Body of pancreas (tissue), 4 donors: ENCODE measurements at places on chromosomes 3 and 15.

- no peak for DNase-seq
Observed at GRCh38 chr3:128493570-128494366, 767 bp upstream of the GATA2 start.

DNA sequence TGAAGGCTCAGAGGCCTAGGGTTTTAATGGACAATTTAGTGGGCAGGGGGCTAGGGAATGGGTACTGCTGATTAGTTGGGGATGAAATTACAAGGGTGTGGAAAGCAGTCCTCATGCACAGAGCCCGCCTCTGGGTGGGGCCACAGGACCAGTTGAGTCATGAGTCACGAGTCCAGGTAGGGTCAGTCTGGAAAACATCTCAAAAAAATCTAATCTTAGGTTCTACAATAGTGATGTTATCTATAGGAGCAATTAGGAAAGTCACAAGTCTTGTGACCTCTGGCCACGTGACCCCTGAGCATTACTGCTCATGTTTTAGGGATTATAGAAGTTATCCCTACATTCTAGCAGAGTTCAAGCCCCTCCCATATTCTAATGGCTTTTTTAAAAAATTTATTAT is 18.6 kb upstream of the IREB2 start:
- DNase-seq: no peak

DNA sequence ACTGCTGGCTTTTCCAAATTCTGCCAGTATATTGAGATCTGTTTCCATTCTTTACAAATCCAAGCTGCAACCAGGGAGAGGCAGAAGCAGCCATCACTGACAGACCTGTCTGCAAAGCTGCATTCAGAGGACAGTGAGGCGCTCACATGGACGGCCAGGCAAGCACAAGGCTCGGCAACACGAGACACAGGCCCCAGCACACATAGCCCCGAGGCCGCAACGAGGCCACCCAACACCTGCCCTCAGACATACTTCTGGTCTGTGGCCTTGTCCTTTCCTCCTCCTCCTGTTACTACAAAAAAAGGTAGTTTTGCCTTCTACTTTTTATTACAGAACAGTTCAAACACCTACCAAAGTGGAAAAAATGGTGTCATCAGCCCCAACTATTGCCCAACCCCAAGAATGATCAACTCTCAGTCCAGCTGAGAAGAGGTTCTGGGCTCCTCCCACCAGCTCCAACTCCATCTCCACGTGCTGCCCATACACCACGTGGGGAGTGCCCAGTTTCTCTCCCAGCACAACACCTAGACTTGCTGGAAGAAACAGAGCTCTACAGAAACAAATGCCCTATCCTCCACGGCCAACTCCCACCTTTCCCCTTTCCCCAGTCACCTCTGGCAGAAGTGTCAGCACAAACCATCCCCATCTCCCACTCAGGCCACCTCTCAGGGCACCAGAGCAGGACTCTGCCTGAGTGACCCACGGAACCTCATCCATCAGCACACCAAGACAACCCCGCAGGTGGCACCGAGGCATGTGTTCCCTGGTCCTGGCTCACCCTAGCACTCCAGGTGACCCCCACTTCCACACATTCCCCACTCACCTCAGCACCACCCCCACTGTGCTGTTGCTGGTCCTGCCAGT is 7.4 kb downstream of the ZXDC start:
- no peak for DNase-seq

DNA sequence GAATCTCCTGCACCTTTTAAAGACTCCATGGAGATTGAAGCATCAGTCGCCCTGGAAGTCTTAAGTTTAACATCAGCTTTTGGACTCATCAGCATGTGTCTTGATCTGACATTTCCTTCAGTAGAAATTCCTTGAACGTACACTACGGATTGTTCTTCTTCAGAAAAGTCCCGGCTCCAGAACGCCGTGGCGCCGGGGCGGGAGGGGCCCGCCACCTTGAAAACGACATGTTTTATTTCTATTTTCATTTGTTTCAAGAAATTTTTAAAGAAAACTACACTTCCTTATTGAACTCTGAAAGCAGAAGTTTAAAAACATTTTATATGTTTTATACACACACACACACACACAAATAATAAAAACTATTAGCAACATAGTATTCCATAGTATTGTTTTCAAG is 32.6 kb upstream of the RAP2B start:
- DNase-seq: no peak

GRCh38 chr3:26838026-26838425 is 215.5 kb downstream of the LRRC3B start:
- no peak for DNase-seq
